NCI-H1105 treated with DMSO at 0.1 percent for 48 hours (cell line): ENCODE measurements at places on chromosomes 12 and 14.

DNA sequence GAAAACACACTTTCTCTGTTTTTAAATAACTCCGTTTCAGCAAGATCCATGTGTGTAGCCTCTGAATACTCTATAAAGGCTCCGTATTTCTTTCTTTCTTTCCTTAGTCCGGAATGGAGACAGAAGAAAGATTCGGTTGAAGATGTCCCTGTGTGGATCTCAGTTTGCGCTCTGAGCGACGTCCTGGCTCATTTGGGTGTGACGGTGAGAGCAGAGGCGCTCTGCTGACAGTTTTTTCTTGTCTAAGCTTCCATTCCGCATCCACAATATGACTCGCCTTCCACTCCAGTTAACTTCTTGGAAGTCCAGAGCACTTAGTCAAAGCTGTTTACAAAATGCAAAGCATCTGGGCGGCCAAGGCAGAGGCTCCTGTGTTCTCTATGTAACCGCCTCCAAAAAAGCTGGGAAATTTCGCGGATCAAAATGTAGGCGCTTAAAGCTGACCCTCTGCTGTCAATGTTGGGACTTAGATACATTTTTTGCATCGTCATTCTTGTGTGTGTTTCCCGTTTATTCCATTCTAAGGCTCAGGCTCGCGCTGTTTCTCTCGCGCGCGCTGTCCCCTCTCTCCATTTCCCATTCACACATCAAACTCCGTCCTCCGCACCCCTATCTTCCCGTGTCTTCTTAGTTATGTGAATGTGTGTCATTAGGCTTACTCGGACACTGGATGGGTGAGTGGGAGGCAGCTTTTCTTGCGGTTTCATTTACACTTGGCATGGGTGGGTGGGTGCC, 880 bp upstream of the FLRT2 start:
- no peak for DNase-seq

- no peak for DNase-seq
These were observed 2.9 kb downstream of the ULK1 start for GRCh38 chr12:131897276-131897675.

- no peak for DNase-seq
These were observed 30.3 kb upstream of the PMCH start for GRCh38 chr12:102227954-102228353.

DNA sequence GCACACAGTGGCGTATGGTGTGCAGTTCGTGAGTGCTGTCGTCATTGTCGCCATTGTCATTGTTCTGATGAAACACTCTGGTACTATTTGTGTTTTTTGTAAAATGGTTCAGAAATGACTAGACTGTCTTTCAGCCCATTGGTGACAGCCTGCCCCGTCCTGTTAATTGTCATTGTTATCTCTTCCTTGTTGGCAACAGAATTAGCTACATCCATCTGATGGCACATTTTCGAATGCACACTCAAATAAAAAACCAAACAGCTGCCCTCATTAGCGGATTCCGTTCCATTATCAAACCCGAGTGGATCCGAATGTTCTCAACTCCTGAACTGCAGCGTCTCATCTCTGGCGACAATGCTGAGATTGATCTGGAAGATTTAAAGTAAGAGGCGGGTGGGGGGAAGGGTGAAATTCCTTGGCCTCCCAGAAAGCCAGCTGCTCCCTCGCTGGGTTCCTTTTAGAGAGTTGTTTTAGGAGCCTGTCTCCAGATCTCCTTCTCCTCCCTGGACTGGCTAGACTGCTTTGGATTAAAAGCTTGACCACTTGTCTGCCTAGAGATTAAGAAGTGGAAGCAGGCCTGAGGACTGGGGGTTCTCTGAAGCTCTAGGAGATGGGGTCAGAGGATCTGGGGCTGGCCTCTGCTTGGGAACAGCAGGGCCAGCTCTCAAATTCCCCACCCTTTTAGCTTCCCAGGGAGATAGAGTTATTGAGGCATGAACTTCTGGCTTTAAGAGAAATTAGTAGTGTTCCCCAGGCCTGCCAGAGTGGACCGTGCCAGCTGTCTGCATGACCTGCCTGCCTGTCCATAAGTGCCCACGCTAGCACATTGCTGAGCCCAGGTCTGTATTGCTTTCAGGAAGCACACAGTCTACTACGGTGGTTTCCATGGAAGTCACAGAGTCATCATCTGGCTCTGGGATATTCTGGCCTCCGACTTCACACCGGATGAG, 43.3 kb downstream of the MMAB start:
- no peak for DNase-seq
